ENCODE measurements at places on chromosomes 2 and 18.

- no peak for DNase-seq
Observed at GRCh38 chr2:12727065-12727464, 10.3 kb downstream of the TRIB2 start.

DNA sequence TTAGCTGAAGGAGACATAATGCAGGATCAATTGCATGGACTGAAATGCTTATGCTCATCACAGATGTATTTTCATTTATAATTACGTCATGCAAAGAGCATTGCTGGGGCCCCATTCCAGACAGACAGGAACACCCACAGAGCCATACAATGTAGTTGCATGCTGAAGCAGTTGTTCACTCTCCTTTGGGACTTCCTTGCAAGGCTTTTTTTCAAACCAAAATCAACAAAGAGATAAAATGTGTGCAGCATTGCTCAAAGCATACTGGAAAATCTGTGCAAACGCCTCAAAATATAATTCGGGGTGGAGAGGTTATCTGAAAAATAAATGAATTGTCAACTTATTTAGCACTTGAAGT, 463.2 kb downstream of the CDH2 start:
- no peak for DNase-seq

DNA sequence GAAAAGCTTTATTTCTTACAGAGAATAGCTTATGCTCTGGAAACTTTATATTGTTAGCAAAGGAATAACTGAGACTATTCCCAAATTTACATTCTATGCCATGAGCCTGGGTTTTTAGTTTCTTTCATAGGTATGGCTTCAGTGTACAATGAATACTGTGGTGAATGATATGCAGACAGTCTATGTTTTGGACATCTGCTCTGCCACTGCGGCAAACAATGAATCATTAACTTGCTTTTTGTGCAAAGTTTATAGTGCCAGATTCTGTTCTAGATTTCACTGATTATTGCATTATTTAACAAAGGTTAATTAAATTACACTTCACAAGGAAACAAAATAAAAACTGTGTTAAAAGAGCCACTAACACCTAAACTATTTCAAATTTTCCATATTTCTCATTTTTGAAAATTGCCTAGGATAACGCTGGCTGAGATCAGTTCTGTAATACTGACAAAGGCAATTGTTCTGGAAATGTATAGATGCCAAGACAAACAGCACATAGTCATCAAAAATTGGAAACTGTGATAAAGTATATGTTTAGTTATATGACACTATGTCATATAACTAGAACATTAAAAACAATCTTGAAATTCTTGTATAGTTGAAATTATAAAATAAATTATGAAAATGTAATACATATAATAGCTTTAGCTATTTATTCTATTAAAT, 74.7 kb downstream of the ITSN2 start:
- no peak for DNase-seq

- DNase-seq = no peak
Observed at GRCh38 chr18:32958746-32959145, 185.9 kb upstream of the KLHL14 start.
